ENCODE measurements at places on chromosomes 4 and X. TPM values are rescaled to one million over a fixed set of nuclear protein-coding genes. Genes with fewer than 3 reads are reported as not detected.

The ABLIM2 gene
- total RNA-seq: 0.15 TPM

The GPRASP1 gene
- 0.46 TPM for total RNA-seq

The GATB gene
- 31.0 TPM for total RNA-seq

The CCKAR gene
- total RNA-seq: not detected

The TBX22 gene
- total RNA-seq: not detected

The NAP1L5 gene
- total RNA-seq: 2.9 TPM

The TENM3 gene
- 0.26 TPM for total RNA-seq

The PDZD11 gene
- 26.1 TPM for total RNA-seq

The UCP1 gene
- not detected for total RNA-seq

The SLC38A5 gene
- 95.6 TPM for total RNA-seq

The HSFX3 gene
- not detected for total RNA-seq
